ENCODE measurements at places on chromosomes 6 and 20. TPM values are rescaled to one million over a fixed set of nuclear protein-coding genes. Genes with fewer than 3 reads are reported as not detected.

DNA sequence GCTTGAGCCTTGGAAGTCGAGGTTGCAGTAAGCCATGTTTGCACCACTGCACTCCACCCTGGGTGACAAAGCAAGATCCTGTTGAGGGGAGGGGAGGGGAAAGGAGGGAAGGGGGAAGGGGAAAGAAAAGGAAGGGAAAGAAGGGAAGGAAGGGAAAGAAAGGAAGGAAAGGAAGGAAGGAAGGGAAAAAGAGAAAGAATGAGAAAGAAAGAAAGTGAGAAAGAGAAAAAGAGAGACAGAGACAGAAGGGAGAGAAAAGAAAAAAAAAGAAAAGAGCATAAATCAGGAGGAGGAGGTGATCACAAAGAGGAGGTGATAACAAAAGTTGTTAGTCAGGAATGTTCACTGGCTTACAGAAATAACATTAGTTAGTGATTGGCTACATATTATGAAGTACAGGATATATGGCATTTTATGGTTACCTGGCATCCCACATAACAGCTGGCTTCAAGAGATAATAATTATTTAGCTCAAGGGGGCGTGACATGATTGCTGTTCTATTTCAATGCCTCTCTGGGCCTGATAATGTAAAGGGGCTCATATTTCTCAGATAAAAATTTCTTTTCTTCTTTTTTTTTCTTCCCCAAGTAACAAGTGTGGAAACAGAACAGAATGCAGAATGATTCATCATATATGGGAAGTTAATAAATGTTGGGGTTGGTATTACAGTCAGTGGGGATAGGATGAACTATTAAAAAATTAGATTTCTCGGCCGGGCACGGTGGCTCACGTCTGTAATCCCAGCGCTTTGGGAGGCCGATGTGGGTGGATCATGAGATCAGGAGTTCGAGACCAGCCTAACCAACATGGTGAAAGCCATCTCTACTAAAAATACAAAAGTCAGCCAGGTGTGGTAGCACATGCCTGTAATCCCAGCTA lies 27.1 kb downstream of the SAMHD1 start:
- no peak overlapping the region for H3K4me3 ChIP-seq
- no peaks in the 10 kb centered on the region for H3K27me3 ChIP-seq
- DNase-seq = no peak
- peak overlapping the region; percentile 12 for H3K27ac ChIP-seq

GRCh38 chr6:12203001-12203400 lies 87.2 kb upstream of the EDN1 start:
- no peak overlapping the region for H3K27ac ChIP-seq
- H3K4me3 ChIP-seq = no peak overlapping the region
- DNase-seq = no peak
- H3K4me1 ChIP-seq = no peaks in the 10 kb centered on the region
- no peaks in the 10 kb centered on the region for H3K27me3 ChIP-seq

- no peak overlapping the region for H3K27ac ChIP-seq
- no peak overlapping the region for H3K4me3 ChIP-seq
- H3K4me1 ChIP-seq = no peaks in the 10 kb centered on the region
- no peaks in the 10 kb centered on the region for H3K36me3 ChIP-seq
- no peaks in the 10 kb centered on the region for H3K27me3 ChIP-seq
- DNase-seq = no peak
These were observed 14.7 kb downstream of the NRSN2 start for GRCh38 chr20:361561-361960.

GRCh38 chr20:48287552-48288170 lies 502.4 kb upstream of the SULF2 start:
- peaks cover 20% of the 10 kb centered on the region for H3K27me3 ChIP-seq
- H3K36me3 ChIP-seq = no peaks in the 10 kb centered on the region
- no peak for DNase-seq

GRCh38 chr6:26640806-26641205 lies 18.7 kb downstream of the ZNF322 start:
- DNase-seq = no peak
- H3K4me1 ChIP-seq = no peaks in the 10 kb centered on the region
- H3K4me3 ChIP-seq = no peak overlapping the region
- H3K36me3 ChIP-seq = peaks cover 23% of the 10 kb centered on the region
- H3K27me3 ChIP-seq = no peaks in the 10 kb centered on the region
- H3K27ac ChIP-seq = no peak overlapping the region

SLC17A3 gene
- not detected for total RNA-seq

SUPT3H gene
- total RNA-seq = 6.7 TPM

All from spleen (tissue), 13 donors.